ENCODE measurements at places on chromosomes 5 and 9.
A peak's percentile ranks its signal among the peaks of the same experiment; 100 is the strongest.

DNA sequence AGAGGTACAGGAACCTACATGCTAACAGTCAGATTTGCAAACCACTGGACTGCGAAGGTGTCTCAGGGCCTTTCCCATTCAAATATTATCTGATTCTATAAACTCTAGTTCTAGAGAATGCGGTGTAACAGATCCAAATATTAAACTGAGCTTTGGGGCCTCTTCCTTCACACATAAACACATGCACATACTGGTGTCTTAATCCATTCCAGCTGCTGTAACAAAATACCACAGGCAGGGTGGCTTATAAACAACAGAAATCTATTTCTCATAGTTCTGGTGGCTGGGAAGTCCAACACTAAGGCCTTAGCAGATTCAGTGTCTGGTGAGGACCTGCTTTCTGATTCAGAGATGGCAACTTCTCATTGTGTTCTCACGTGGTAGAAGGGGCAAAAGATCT is 30.2 kb downstream of the RETREG1 start:
- no peak for DNase-seq

- no peak for DNase-seq
Measured at GRCh38 chr5:154520861-154521453, 42.9 kb upstream of the HAND1 start.

DNA sequence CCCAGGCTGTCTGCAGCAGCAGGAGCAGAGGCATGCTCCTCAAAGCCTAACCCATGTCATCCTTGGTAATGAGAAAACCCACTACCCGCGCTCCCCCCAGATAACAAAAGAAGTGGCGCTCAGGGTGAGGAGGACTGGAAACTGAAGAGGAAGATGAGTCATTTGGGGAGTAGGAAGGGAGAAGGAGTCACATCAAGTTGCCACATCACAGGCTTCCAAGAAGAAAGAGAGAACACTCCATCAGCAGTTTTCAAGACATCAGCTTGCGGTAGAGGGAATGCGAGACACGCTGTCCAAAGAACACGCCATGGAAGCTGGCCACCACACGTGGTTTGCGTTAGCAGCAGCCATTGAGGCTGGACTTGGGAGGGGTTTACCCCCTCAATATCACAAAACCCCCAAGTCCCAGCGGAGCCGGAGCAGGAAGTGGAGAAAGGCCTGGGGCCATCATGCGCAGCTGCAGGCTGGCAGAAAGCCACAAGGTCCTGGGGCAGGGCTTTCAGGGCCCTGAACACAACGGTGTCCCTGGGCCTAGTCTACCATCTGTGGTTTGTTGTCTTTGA is 41.5 kb downstream of the SH3PXD2B start:
- peak; percentile 99 for DNase-seq

DNA sequence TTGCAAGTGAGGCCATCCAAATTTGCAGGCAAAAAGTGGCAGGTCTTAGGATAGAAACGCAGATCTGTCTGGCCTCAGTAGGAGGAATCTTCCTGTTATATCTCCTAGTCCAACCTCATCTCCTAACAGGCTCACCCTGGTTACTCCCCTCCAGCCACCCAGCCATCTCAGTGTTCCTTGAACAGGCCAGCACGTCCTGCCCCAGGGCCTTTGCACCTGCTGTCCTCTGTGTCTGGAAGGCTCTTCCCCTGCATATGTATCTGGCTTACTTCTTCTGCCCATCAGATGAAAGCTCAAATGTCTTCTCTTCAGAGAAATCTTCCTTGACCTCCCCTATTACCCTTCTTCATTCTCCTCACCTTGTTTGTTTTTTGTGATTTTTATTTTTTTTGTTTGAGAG is 107.3 kb upstream of the ALDH1B1 start:
- DNase-seq: no peak

Measured in astrocyte (in vitro differentiated cells and primary cell).